ENCODE measurements at places on chromosomes 7 and 10. TPM values are rescaled to one million over a fixed set of nuclear protein-coding genes. Genes with fewer than 3 reads are reported as not detected.

DNA sequence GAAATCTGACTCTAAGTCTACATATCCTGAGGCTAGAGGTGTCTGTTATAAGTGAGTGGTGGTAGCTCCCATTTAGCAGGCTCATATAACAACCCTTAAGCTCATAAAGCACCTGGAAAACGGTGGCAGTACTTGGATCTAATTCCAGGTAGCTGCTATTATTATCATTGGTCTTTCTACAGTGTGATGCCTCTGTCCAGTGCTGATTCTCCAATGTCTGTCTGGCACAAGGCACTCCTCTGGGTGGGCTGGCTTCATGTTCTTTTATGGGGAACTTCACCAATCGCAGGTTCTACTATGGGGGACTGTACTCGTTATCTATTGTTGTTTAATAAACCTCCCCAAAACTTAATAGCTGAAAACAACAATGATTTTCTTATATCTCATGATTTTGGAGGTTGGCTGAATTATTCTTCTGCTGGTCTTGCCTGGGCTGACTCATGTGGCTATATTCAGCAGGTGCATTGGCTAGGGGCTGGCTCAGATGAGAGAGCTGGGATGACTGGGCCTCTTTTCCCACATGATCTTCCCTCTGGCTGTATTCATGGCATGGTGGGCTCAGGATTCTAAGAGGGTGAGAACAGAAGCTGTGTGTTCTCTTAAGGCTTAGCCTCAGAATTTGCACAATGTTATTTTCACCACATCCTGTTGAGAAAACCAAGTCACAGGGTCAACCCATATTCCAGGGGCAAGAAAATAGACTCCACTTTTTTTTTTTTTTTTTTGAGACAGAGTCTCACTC is 93.0 kb upstream of the PCGF5 start:
- no peak overlapping the region for H3K4me3 ChIP-seq
- no peak for DNase-seq
- H3K27ac ChIP-seq = no peak overlapping the region
- no peaks in the 10 kb centered on the region for H3K36me3 ChIP-seq
- H3K27me3 ChIP-seq = no peaks in the 10 kb centered on the region
- H3K4me1 ChIP-seq = peaks cover 4% of the 10 kb centered on the region

DNA sequence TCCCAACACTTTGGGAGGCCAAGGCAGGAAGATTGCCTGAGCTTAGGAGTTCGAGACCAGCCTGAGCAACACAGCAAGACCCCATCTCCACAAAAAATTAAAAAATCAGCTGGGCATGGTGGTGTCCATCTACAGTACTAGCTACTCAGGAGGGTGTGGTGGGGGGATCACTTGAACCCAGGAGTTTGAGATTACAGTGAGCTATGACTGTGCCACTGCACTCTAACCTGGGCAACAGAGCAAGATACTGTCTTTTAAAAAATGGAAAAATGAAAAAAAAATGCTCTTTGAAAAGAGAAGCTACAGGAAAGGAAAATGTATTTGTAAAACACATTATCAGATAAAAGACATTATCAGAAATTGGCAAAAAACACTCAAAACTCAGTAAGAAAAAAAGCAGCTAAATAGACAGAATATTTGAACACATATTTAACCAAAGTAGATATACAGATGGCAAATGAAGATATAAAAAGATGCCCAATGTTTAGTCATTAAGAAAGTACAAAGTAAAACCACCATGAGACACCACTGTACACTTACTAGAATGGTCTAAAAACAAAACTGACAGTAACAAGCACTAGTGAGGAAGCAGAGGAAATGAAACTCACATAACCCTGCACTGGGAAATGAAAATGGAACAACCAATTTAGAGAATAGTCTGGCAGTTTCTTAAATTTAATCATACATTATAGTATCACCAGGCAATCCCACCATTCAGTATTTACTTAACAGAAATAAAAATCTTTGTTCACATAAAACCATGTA is 40.5 kb downstream of the NRBF2 start:
- no peaks in the 10 kb centered on the region for H3K27me3 ChIP-seq
- no peaks in the 10 kb centered on the region for H3K4me1 ChIP-seq
- H3K4me3 ChIP-seq = no peak overlapping the region

The FRMPD2 gene
- total RNA-seq = 1.3 TPM

The TRIM50 gene
- 0.16 TPM for total RNA-seq

The FBXL13 gene
- 2.2 TPM for total RNA-seq

The RNF32 gene
- total RNA-seq = 1.3 TPM

DNA sequence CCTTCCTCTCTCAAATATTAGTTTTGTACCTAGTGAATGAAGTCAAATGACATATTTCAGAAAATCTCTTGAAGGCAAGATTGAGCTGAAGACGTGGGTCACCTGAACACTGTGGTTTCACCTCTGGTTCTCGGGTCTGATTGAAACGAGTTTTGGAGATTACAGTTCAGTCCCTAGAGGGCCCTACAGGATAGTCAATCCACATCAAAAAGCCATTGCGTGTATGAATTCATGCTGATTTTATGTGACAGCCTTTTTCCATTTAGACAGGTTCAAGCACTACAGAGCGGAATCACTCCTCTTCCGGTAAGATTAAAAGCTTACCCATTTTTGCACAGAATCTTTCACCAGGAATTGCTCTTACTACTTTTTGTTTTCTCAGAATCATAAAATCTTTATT is 62.2 kb downstream of the VIM start:
- peaks cover 7% of the 10 kb centered on the region for H3K4me1 ChIP-seq
- H3K4me3 ChIP-seq = no peak overlapping the region
- no peak overlapping the region for H3K27ac ChIP-seq
- H3K27me3 ChIP-seq = no peaks in the 10 kb centered on the region

The PNLIPRP3 gene
- total RNA-seq = not detected

The CYP3A5 gene
- 0.39 TPM for total RNA-seq

GRCh38 chr7:142557971-142558582 is 191.2 kb upstream of the PRSS1 start:
- peaks cover 2% of the 10 kb centered on the region for H3K4me1 ChIP-seq
- peaks cover 3% of the 10 kb centered on the region for H3K27me3 ChIP-seq
- H3K4me3 ChIP-seq = no peak overlapping the region
- H3K27ac ChIP-seq = no peak overlapping the region
- H3K36me3 ChIP-seq = no peaks in the 10 kb centered on the region

The CUZD1 gene
- 3.8 TPM for total RNA-seq

- no peaks in the 10 kb centered on the region for H3K4me1 ChIP-seq
- peaks cover 13% of the 10 kb centered on the region for H3K36me3 ChIP-seq
- H3K4me3 ChIP-seq = no peak overlapping the region
- no peaks in the 10 kb centered on the region for H3K27me3 ChIP-seq
- no peak for DNase-seq
Measured at GRCh38 chr10:11300563-11300962, 282.9 kb downstream of the CELF2 start.

DNA sequence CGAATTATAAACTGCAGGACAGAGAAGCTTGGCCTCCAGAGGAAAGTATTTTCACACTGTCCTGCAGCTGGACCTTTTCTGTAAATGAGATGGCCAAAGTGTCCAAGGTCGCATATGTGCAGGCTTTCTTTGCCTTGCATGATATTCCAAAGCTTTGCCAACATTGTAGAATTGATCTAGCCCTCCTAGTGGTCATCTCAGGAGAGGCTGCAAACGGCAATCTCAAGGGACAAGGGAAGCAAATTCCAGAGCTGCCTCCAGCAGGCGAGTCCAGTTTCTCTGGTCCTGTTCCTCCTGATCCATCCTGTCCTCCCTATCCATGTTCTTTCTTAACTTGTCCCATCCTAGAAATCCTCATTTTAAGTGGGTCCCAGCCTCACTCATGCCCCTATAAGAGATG is 373.4 kb upstream of the PCDH15 start:
- peaks cover 17% of the 10 kb centered on the region for H3K4me1 ChIP-seq
- no peak overlapping the region for H3K4me3 ChIP-seq
- peak; percentile 16 for DNase-seq
- no peak overlapping the region for H3K27ac ChIP-seq
- peaks cover 2% of the 10 kb centered on the region for H3K36me3 ChIP-seq
- no peaks in the 10 kb centered on the region for H3K27me3 ChIP-seq

DNA sequence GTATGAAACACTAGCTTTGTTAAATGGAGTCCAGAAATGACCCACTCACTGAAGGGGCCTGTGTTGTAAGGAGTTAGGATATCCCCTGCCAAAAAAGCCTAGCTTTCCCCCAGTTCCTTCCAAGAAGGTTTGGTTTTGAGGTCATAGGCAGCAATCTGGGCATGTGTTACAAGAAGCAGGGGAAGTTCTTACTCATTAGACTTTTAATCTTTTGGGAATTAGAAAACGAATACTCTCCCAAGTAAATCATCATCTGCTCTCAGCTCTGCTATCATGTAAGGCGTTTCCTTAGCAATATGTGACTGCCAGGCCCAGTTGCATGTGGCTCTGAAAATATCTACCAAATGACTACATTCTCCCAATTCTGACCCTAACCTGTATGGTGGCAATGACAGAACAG is 3.7 kb downstream of the NOD1 start:
- no peaks in the 10 kb centered on the region for H3K36me3 ChIP-seq
- H3K27me3 ChIP-seq = peaks cover 12% of the 10 kb centered on the region
- no peak overlapping the region for H3K27ac ChIP-seq
- DNase-seq = no peak
- H3K4me1 ChIP-seq = peaks cover 15% of the 10 kb centered on the region
- no peak overlapping the region for H3K4me3 ChIP-seq

- DNase-seq = no peak
- peak overlapping the region; percentile 32 for H3K4me3 ChIP-seq
- peaks cover 68% of the 10 kb centered on the region for H3K4me1 ChIP-seq
- H3K27ac ChIP-seq = peak overlapping the region; percentile 24
- H3K27me3 ChIP-seq = peaks cover 19% of the 10 kb centered on the region
Measured at GRCh38 chr10:124739986-124740368, 4.2 kb downstream of the FAM53B start.

DNA sequence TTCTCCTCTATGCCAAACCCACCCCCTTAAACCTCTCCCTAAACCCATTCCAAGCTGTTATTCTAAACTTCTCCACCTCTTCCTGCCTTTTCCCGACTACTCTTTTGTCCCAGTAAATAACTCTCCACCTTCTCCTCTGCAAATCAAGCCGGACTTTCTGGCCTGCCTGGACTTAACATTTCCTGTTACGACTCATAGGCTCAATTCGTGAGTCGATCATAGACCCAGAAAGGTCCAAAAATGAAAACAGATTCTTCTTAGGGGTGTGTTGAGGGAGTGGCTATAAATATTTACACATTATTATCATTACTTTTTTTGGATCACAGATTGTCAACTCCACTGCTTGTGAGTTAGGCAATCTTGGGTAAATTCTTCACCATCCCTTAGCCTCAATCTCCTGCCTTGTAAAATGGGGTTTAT is 59.0 kb upstream of the HABP2 start:
- H3K4me3 ChIP-seq = no peak overlapping the region
- no peak for DNase-seq
- H3K27me3 ChIP-seq = no peaks in the 10 kb centered on the region
- H3K4me1 ChIP-seq = peaks cover 11% of the 10 kb centered on the region
- no peaks in the 10 kb centered on the region for H3K36me3 ChIP-seq

DNA sequence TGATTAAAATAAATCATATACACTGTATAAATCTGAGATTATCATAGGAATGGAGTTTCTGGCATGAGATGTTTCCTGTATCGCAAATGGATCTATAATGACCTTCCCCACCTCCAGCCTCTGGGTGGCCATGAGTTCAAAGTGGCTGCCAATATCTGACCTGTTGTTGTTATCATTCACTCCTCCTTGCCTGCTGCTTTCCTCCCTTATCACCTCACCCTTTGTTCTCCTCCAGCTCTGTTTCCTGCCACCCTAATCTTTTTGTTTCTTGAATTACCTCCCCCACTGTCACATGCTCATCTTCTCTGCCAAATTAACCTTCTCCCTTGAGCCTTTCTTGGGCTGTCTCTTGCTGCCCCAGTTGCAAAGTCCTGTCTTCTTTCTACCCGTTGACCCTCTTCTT is 12.0 kb downstream of the SCD start:
- H3K36me3 ChIP-seq = peaks cover 85% of the 10 kb centered on the region
- no peaks in the 10 kb centered on the region for H3K27me3 ChIP-seq
- H3K4me3 ChIP-seq = no peak overlapping the region

GRCh38 chr10:17744341-17744861 is 7.6 kb upstream of the TMEM236 start:
- H3K4me3 ChIP-seq = no peak overlapping the region
- H3K27me3 ChIP-seq = no peaks in the 10 kb centered on the region
- DNase-seq = no peak
- no peaks in the 10 kb centered on the region for H3K36me3 ChIP-seq
- H3K27ac ChIP-seq = no peak overlapping the region
- peaks cover 3% of the 10 kb centered on the region for H3K4me1 ChIP-seq

DNA sequence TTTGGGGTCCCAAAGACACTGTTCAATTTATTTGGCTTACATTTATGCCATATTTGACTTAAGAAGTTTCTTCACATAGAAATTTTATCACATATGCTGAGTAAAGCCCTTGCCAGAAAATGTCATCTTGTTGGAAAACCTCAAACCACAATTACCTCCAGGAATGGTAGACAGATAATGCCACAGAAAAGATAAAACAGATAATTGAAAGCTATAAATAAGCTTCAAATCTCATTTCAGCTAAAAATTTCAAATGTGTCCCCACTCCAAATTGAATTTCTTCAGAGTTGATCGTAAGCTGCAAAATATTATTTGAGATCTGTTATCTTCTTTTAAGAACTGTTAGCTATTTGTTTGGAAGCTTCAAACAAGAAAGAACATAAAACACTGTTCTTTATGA is 176.4 kb upstream of the PTN start:
- no peaks in the 10 kb centered on the region for H3K36me3 ChIP-seq
- DNase-seq = no peak
- no peaks in the 10 kb centered on the region for H3K27me3 ChIP-seq

GRCh38 chr10:7152982-7153381 is 257.9 kb downstream of the SFMBT2 start:
- DNase-seq = no peak
- H3K27ac ChIP-seq = no peak overlapping the region
- no peaks in the 10 kb centered on the region for H3K4me1 ChIP-seq
- no peak overlapping the region for H3K4me3 ChIP-seq
- 0 out of 2 replicates have a peak, but pooled peaks cover 3% of the 10 kb centered on the region for H3K27me3 ChIP-seq
- H3K36me3 ChIP-seq = no peaks in the 10 kb centered on the region

GRCh38 chr7:142478479-142479220 is 220.8 kb upstream of the PRSS58 start:
- H3K27ac ChIP-seq = no peak overlapping the region
- H3K4me1 ChIP-seq = peaks cover 11% of the 10 kb centered on the region
- no peaks in the 10 kb centered on the region for H3K36me3 ChIP-seq
- H3K4me3 ChIP-seq = no peak overlapping the region

The UCN3 gene
- total RNA-seq = not detected

DNA sequence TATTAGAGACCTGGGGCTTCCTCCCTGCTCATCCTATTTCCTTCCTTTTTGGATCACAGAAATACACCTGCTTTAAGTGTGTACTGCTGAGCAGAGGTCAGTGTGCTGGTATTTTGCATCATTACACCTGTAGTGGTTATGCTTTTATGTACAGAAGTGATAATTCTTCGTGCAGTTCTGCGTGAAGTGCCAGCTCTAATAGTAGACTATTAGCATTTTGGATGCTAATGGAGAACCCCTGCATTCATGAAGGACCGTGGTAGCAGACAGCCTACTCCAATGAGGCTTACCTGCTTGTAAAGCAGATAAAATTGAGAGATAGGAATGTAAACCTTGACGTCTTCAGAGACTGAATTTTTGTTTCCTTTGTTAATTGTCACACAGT is 114.3 kb downstream of the CDK14 start:
- no peak overlapping the region for H3K27ac ChIP-seq
- peaks cover 13% of the 10 kb centered on the region for H3K36me3 ChIP-seq
- H3K4me3 ChIP-seq = no peak overlapping the region
- H3K4me1 ChIP-seq = peaks cover 70% of the 10 kb centered on the region

The ADRB1 gene
- 0.35 TPM for total RNA-seq
